ENCODE measurements at places on chromosomes 7 and 10.

GRCh38 chr7:131859147-131859821, 302.9 kb upstream of the PODXL start:
- peak; percentile 6 for DNase-seq

DNA sequence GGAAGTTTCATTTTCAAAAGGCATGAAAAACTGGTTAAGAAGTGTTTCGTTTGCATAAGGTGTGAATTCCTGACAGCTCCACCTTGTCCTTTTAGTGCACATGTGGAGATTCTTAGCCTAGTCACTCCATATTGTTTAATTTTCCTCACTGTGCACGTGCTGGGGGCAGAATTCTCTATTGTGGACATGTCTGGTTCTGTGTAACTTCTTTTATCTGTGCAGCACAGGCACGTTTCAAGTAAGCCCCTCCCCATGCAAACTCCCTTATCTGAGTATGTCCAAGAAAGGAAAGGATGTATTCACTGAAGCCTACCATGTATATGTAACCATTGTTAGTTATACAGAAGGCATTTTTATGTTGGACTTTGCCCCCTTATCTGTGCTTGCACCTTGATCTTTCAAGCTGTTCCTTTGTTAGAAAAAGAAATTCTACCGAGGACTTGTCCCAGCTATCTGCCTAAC, 1346.3 kb downstream of the REEP3 start:
- DNase-seq: no peak

- DNase-seq: no peak
These were observed 117.6 kb downstream of the HIP1 start for GRCh38 chr7:75621124-75621523.

- DNase-seq: no peak
These were observed 39.8 kb downstream of the ITPRID1 start for GRCh38 chr7:31553661-31554081.

- DNase-seq: no peak
These were observed 84.9 kb upstream of the ADRB1 start for GRCh38 chr10:113958631-113959382.

- no peak for DNase-seq
These were observed 120.7 kb downstream of the COL28A1 start for GRCh38 chr7:7414791-7415603.

- no peak for DNase-seq
These were observed 5.0 kb downstream of the TBX20 start for GRCh38 chr7:35248576-35249536.

GRCh38 chr10:55837273-55837672, 523.8 kb downstream of the ZWINT start:
- DNase-seq: no peak

- DNase-seq: no peak
These were observed 119.2 kb downstream of the TMEM178B start for GRCh38 chr7:141193066-141193465.

GRCh38 chr10:69425511-69426298, 9.0 kb upstream of the TACR2 start:
- no peak for DNase-seq

GRCh38 chr7:20393021-20393610, 62.4 kb downstream of the ITGB8 start:
- DNase-seq: no peak

DNA sequence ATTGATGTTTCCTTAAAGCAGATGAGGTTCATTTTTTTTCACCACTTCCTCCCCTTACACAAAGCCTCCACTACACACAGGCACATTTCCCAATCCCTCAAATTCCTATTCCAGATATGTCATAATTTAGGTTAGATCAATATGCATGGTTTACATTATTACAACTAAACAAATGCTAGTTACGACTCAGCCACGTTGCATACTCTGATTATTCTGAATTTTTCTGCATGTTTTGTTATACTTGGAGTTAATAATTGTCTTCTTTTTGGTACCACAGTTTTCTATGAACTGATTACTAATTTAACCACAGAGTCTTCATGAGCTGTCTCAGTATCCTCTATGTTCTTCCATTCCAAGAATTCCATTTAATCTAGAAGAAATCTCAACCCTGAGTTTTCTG, 4.4 kb upstream of the BICC1 start:
- no peak for DNase-seq

DNA sequence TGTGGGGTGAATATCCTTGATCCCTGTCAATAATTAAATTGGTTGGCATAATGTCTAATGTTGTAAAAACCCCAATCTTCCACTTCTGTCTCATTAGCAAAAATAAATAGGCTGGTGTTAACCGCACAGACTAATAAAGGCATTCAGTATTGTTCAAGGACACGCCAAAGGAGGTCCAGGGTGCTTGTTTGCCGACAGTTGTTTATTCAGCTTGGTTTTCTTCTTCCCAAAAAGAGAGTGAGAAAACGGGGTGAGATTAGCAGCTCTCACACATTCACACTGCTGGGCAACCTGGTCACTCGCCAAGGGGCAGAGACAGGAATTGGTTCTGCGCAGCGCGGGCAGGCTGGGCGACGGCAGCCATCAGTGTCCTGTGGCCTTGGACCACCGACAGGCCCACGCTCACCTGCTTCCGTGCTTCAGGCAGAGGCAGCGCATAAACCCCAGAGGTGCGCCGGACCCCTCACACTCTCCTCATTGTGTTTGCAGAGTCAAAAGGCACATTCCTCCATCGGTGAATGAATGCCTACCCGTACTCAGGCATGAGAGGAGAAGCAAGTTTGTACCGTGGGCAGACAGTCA, 26.2 kb upstream of the LMBR1 start:
- DNase-seq: no peak

DNA sequence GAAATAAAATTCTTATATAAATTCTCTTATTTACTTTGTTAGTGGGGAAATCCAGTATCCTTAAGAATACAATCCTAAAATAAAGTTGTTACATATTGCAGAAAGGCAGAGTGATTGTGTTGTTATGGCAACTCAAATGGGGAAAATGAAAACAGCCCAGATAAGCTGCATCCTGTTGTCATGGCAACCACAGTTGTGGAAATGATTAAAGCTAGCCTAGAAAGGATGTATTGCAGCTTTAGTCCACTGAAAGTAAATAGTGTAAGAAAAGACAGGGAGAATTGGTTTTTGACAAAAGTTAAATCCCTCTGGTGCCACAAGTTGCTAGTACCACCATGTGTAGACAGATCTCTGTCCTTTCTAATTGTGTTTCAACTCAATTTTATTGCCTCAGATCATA, 43.2 kb downstream of the BTRC start:
- peak; percentile 29 for DNase-seq

- DNase-seq: no peak
These were observed 190.5 kb upstream of the NRP1 start for GRCh38 chr10:33524966-33525365.

GRCh38 chr7:45138433-45139267, 18.9 kb upstream of the RAMP3 start:
- DNase-seq: peak; percentile 29

DNA sequence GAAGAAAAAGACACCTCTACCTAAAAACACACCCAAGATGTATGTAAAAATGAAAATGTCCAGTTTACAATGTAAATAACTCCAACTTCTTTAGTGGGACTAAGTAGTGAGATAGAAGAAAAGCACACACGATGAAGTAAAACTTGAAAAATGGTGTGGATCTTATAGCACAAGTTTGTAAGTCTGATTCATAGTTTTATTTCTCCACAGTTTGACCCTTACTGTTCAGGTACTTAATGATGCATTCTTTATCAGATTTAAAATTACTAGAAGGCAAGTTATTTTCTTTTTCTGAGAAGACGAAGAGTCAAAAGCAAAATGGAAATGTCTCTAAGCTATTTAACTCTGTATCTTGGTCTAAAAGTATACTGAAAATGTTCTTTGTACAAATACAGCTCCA, 6.1 kb downstream of the NAMPT start:
- DNase-seq: no peak

DNA sequence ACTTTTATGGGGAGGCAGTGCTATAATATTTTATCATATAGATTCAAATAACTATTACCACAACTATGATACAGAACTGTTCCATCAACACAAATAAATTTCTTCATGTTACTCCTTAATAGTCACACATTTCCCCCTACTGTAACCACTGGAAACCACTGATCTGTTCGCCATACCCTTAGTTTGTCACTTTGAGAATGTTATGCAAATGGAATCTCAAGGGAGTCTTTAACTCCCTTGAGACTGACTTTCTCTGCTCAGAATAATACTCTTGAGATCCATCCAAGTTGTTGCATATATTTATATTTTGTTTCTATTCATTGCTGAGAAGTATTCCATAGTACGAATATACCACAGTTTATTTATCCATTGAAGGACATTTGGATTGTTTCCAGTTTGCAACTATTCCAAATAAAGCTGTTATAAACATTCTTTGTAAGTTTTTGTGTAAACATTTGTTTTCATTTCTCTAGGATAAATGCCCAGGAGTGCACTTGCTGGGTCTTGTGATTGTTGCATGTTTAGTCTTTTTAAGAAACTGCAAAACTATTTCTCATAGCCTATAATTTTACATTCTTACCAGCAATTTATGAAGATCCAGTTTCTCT, 19.7 kb upstream of the PON2 start:
- no peak for DNase-seq

DNA sequence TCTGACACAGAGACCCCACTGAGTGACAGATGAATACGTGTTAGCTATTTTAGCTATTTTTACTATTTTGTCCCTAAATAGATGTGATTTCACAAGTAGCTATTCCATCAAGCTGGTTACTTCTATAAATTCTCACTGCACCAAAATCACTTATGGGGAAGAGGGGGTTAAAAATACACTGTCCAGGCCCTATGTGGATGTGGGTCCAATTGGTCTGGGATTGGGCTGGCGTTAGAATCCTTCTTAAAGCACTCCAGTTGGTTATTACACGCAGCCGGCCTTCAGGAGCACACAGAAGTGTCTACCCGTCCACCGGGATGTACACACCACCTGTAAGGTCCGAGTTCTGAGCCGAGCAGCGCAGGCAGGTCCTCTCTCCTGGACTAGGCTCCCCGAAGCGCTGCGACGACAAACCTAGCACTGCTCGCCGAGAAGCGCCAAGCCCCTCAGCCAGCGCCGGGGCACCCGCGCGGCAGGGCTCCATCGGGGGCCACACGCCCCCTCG, 222.3 kb upstream of the MKLN1 start:
- DNase-seq: no peak

GRCh38 chr7:113731571-113731970, 187.2 kb downstream of the PPP1R3A start:
- DNase-seq: no peak

DNA sequence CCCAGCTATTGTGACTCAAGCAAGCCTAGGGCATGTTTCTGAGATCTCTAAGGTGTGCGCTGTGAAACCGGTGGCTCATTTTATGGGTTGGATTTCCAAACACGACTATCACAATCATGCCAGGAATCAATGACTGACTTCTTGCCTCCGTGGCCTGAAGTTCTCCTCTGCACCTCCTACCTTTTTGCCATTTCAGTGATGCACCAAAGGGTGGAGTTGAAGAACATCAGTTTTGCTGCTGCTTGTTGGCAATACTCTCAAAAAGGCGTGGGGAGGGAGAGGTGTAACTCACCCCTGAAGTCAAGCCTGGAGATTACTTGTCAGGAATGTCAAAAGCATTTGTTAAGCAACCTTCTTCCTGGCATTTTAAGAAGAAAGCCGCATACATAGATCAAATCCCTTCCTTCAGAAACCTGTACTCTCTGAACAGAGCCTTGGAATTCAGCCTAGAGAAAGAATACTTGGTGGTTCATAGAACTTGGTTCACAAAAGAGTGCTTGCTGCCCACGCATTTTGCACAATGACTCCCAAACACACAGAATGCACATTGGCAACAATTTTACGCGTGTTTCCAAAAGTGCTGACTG, 41.0 kb downstream of the KIAA1217 start:
- no peak for DNase-seq

All from hematopoietic multipotent progenitor cell treated with erythropoietin and hydrocortisone succinate and interleukin-3 and kit ligand, for 17 days (in vitro differentiated cells).